ENCODE measurements at places on chromosomes 6 and 20.

DNA sequence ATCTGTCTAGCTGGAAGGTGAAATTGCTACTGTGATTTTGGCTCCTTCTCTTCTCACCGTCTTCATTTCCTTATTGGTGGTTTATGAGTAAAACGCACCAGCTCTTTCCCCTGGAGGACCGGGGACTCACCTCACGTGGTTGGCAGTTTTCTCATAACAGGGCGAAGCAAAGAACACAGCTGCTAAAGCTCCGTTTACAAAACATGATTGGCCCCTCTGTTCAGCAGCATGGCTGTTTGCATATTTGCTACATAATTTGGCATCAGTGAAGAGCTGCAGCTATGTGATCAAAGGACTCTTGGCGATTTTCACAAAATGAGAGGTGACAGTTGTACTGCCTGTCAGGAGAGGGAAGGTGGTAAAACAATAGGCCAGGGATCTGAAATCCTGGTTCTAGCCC, 20.5 kb upstream of the TMEM181 start:
- DNase-seq: no peak

DNA sequence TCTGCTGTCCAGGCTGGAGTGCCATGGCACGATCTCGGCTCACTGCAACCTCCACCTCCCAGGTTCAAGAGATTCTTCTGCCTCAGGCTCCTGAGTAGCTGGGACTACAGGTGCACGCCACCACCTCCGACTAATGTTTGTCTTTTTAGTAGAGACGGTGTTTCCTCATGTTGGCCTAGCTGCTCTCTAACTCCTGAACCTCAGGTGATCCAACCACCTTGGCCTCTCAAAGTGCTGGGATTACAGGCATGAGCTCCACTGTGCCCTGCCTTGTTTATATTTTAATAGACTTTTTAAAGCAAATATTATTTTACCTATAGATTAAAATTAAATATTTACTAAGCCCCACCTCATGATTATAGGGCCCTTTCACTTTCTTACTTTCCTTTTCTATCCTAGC, 483.2 kb upstream of the EPHA7 start:
- no peak for DNase-seq

DNA sequence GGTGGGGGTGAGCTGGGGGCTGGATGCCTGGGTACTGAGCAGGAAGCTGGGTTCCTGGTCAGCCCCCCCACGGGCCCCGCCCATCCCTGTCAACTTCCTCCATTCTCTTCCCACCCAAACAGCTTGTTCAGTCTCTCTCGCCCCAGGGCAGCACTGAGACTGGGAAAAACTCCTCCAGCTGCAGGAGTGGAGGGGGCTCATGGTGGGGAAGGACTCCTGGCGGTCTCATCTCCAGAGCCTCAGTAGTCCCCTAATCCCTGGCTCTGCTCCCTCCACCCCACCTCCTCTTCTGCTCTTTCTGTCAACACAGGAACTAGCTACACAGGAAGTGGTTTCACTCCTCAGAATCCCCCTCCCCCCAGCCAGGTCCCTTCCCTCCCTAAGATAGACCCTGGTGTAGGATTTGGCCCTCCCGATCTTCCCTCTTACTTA, at the start of gene GPSM3:
TSS of gene GPSM3 (minus strand) at position 36 of the 432 bp plus-strand sequence. CDS start 130 bp downstream, outside the sequence.
- peak; percentile 79 for DNase-seq

- peak; percentile 79 for DNase-seq
These were observed 1.1 kb downstream of the ID1 start for GRCh38 chr20:31605902-31606803.

GRCh38 chr6:140101818-140102217, 727.4 kb upstream of the CITED2 start:
- DNase-seq: no peak

- no peak for DNase-seq
These were observed 66.0 kb upstream of the UTRN start for GRCh38 chr6:144219056-144219685.

DNA sequence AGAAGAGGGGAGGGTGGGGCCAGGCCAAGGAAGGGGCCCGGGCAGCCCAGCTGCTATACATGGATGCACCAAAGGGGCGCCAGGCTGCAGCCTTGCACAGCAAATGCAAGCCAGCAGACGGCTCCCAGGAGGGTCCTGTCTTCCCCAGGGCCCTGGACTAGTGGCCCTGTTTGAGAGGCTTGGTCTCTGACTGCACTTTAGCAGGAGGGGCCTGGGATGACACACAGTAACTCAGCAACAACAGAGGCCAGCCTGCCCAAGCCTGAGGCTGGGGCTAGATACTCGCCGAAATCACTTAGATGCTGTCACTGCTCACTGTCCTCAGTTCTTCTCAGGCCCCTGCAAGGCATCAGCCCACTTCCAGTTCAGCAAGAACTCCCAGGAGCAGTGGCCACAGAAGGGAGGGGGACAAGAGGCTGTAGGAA, 73.5 kb downstream of the TRAM2 start:
- no peak for DNase-seq

GRCh38 chr20:32013326-32013725, 3.1 kb downstream of the CCM2L start:
- peak; percentile 1 for DNase-seq

- DNase-seq: no peak
These were observed 65.5 kb upstream of the SLC4A11 start for GRCh38 chr20:3304456-3304855.

GRCh38 chr6:15116889-15117288, 129.0 kb upstream of the JARID2 start:
- DNase-seq: no peak

DNA sequence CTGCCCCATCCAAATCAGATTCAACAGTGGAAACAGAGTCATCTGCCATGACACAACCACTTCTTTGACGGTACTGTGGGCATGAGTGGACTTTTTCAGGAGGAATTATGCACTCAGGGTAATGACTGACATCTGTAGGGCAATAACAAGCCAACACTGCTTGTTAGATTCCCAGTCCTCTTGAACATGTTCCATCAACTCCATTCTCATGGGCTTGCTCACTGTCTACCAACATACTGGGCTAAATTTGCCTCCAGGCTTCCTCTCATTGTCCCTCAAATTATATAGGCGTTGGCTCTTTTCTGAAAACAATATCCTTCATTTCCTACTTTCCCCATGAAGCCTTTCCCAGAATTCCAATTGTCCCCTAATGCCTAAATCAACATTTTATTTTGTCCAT, 43.1 kb downstream of the ANKEF1 start:
- no peak for DNase-seq

GRCh38 chr6:52511572-52512151, 65.2 kb downstream of the TRAM2 start:
- DNase-seq: no peak

DNA sequence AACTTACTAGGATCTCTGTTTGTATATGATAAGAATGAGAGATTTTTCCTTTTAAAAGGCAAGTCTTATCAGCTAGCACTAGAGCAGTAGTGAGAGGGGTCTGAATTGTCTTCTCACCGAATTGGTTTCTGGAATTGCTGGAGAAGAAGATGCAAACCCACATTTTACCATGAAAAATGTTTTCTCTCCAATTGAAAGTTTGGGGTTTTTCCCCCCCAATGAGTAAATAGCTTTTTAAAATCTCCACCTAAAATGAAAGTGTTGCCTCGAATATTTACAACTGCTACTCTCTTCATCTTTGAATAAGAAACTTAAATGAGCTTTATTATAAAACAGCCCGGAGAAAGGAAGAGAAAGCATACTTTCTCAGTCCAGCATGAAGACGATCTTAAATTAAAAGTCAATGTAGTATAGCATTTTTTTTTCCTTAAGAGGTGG, 1.8 kb downstream of the TCF21 start:
- DNase-seq: no peak

DNA sequence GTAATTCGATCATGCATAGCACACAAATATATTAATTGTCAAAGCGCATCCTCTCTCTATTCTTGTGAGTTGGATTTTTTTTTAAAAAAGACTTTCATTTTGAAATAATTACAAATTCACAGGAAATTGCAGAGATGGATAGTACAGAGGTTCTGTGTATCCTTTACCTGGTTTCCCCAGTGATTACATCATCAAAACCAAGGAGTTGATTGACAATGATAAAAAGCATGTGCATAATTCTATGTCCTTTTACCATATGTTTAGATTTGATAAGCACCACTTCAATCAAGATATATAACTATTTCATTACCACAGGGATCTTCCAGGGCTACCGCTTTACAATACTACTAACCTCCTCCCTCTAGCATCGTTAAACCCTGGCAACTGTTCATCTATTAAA, 40.2 kb downstream of the CCN2 start:
- DNase-seq: no peak

GRCh38 chr6:130420911-130421310, 55.1 kb downstream of the TMEM200A start:
- no peak for DNase-seq

Data from aorta (tissue), 5 donors.